ENCODE measurements at places on chromosomes 3 and 15.

DNA sequence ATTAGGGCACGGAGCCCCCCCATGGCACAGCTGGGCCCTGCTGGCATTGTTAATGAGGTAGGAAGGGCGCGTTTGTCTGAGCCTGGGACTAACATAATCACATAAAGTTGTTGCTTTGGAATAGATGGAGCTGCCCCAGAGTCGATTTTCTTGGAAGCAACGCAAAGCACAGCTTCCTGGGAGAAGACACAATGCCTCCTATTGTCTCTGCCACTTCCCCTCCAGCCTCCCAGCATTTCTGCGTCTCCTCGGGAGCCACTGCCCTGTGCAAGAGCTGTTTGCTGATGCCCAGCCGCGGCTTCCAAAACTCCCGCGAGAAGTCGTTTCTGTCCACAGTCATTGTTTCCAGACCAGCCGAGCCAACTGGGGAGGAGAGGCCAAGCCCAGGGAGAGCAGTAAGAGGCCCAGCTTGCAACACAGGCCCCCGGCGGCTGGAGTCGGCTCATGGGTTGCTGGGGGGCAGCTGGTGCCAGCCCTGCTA, 18.1 kb upstream of the ALDH1A3 start:
- peak; percentile 95 for DNase-seq

DNA sequence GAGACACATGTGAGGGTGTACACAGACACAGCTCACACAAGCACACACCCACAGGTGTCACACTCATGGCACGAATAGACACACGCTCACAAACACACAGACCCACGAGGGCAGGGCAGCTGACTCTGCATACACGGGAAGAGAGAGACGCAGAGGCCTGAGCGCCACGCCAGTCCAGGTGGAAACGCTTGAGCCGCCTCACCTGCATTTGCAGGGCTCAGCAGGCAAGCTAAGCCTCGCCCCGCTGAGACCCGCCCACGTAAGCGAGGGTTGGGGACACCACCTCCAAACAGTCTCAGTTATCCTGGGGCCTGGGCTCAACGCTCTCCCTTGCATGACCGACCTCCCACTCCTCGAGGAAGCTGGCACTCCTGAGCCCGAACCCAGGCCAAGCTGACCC, 73.2 kb downstream of the TLE3 start:
- DNase-seq, result no peak

DNA sequence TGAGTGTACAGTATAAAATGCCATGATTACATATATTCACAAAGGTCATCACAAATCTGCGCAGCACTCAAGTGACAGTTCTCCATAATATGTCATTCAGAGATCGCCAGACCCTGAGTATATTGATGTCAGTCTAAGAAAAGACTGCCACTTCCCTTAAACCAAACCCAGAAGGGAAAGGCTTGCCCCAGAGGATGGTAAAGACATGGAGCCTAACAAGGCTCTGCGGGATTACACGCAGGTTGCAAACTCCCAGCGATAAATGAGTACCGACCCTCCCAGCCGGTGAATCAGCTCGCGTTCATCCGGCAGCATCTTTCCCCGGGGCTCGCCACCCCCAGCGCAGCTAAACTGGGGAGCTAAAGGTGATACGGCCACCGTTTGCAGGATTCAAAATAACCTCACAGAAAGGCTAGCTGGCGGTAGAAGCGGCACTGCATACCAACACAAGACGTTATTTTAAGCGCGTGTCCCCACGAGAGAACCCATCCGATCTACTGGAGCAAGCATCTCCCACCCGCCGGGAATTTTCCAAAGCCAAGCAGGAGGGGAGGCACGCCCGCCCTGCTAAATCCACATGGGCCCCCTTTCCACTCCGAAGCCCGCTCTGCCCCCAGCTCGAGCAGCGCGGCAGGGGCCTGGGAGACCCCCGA, 643 bp downstream of the MYO5A start:
- no peak for DNase-seq

GRCh38 chr3:134796281-134797056, 1.4 kb downstream of the EPHB1 start:
- no peak for DNase-seq

DNA sequence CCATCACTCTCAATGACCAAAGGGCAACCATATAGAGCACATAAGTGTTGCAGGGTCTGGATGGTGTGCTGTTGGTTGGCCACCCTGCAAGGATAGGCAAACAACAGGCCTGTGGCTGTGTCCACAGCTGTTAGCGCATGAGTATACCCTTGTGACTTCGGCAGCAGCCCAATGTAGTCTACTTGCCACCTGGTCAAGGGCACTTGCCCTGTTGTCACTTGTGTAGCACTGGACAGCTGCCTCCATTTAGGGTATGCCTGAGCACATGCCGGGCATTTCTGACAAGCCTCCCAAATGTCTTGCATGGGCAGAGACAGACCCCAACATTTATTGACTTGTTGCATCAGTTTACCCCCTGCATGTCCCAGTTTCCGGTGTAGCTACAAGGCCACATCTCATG, 12.8 kb downstream of the CCRL2 start:
- no peak for DNase-seq

DNA sequence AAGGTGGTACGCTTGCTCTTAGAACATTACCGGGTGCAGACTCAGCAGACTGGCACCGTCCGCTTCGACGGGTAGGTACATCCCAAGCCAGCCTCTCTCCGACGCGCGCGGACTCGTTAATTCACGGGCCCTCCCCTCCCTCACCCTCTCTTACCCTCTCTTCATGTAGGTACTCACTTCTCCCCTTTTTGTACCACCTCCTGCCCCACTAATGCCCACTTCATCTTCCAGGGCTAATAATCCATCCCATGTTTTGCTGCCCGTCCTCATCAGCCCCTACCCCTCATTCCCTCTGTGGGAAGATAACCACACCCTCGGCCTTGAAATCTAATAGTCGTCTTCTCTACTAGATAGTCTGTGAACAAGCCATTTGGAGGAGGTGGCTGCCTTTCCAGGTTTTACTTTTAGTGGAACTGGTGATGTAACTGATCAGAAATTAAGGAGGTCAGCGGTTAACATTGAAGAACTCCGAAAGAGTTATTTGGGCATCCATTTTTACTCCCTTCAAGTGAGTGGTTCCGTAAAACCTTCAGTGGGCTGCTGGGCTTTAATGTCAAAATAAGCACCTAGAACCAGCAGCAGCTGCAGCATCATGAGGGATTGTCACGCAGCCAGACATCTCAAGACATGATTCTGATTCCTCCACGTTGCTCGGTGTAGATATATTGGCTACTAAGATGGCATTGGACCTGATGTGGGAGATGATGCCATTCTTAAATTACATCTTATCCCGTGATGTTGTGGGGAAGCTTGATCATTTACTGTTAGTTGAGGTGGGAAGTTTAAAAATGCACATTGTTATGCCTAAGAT, 1.3 kb downstream of the FEM1B start:
- peak; percentile 65 for DNase-seq

DNA sequence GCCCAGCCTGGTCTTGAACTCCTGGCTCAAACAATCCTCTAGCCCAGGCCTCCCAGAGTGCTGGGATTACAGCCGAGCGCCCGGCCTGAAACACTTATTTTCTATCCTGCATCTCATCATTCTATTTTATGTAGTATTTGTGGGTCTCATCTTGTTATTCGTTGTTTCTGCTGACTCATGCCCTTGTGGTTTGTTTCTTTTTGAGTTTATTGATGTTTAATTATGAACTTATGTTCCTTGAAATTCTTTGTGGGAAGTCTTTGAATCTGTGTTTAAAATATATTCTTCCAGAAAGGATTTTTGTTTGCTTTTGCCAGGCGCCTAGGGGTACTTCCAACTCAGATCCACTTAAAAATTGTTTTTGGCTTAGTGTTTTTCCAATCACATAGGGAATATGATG, 78.3 kb upstream of the C15orf39 start:
- DNase-seq, result peak; percentile 50

GRCh38 chr3:171163101-171164066, 136.9 kb upstream of the SLC2A2 start:
- DNase-seq, result no peak
